ENCODE measurements at places on chromosomes 13 and 19. TPM values are rescaled to one million over a fixed set of nuclear protein-coding genes. Genes with fewer than 3 reads are reported as not detected.
A peak's percentile ranks its signal among the peaks of the same experiment; 100 is the strongest.

Gene PDX1
- polyA plus RNA-seq = not detected

DNA sequence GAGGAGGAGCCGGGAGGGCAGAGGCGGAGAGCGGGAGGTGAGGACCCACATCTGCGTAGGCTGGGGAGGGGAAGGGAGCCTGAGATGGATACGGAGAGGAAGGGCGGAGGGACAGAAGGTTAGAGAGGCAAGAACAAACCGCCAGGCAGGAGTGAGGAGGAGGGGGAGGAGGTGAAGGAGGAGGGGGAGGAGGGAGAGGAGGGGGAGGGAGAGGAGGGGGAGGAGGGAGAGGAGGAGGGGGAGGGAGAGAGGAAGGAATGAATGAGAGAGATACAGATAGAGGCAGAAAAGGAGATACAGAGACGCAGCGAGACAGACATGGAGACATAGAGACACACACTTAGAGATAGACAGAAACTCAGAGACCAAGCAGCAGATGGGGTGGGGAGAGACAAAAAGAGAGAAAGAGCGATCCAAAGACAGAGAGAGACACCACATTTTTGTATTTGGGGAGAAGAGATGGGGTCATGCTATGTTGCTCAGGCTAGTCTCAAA is 782 bp upstream of the CA11 start:
- no peak for DNase-seq

GRCh38 chr19:36215276-36216123 is 594 bp downstream of the ZNF146 start:
- DNase-seq = peak; percentile 49

Gene ZNF471
- 18.4 TPM for polyA plus RNA-seq

DNA sequence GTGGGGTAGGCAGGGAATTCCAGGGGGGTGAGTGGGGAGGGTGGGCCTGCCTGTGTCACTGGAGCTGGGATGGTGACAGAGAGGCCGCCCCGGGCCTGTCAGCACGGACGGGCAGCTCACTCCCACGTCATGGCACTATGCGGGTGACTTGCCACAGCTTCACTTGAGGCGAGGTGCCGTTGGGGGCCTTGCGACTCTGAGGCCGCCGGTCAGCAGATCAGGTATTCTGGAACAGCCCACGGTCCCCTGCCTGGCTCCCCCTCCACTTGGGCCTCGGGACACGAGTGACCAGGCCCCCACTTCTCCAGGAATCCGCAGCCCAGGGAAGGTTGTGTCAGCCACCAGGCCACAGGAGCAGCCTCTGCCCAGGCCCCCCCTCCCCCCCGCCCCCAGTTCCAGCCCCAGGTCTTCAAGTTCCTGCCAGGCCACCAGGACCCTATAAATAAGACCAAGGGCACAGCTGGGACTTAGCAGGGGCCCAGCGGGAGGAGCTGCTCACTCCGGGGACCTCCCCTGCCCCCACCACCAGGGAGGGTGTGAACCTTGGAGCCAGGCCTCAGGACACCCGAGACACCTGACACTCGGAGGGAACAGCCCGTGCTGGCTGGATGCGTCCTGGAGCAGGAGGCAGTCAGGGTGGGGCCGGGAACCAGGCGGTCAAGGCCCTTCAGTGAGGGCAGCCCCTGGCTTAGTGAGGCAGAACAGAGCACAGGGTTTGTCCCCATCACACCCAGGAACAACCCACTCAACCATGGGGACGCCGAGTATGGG is 2.7 kb upstream of the MIDN start:
- DNase-seq = no peak

- no peak for DNase-seq
Measured at GRCh38 chr13:48536621-48537250, 3.9 kb upstream of the RCBTB2 start.

DNA sequence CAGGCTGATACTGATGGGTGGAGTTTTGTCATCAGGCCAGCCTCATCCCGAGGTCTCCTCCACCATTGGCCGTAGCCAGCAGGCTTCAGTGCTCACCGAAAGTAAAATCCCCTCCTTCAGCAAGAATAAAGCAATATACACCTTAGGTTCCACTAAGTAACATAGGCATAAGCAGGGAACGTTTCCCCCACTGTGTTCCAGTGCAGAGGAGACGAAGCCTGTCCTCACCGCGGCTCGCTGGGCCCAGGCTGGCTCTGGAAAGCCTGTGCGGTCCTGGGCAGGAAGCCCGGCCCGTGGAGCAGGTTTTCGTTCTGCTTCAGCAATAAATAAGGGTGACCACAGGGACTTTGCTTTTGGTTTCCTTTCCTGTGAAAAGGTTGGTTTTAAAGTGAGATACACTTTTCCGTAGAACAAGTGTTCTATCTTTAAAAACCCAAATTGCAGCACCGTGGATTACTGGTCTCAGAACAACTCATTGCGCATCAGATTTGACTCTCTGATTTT is 16.3 kb upstream of the TEX29 start:
- no peak for DNase-seq

DNA sequence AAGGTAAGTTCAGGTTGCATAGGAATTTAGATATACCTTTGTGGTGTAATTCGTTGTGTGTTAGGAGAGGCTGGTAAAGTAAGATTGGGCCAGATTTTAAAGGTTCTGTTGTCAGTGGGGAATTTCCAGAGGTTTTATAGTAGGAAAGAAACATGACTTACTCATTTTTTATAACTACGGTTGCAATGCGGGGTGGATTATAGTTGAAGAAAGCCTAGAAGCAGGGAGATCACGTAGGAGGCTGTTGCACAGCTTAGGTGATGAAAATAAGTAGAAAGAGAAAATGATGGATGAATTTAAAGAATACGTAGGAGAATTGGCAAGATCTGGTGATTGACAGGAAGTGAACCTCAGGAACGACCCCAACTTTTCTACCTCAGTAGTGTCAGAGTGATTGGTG is 61.1 kb downstream of the PIBF1 start:
- DNase-seq = no peak

- no peak for DNase-seq
Measured at GRCh38 chr19:1237027-1237659, 662 bp downstream of the CBARP start.

Gene NOVA2
- polyA plus RNA-seq = 5.3 TPM

Gene PSG7
- polyA plus RNA-seq = not detected

DNA sequence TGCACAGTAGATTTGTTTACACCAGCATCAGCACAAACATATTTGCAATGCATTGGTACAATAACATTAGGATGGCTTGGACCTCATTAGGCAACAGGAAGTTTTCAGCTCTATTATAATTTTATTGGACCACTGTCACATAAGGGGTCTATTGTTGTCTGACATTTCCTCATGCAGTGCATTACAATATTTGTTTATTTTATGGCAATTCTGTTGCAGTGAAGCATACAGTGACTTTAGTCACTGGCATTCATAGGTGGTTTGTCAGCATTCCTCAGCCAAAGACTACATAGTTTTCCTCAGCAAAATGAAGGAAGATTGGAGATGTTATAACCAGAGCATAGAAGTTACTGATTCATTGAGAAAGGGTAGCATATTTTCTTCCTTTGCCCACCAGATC is 1732.9 kb downstream of the PCDH9 start:
- DNase-seq = no peak

GRCh38 chr19:47157431-47158321 is 27.0 kb downstream of the SAE1 start:
- DNase-seq = no peak

DNA sequence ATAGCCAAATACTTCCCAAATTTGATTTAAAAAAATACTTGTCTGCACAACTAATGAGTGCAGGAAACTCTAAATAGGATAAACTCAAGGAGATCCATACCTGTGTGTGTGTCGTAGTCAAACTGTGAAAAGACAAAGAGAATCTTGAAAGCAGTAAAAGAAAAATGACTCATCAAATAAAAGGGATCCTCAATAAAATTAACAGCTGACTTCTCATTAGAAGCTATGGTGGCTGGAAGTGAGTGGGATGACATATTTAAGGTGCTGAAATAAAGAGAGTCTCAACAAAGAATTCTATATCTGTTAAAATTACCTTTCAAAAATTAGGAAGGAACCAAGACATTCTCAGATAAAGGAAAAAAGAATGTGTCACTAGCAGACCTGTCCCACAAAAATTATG is 13.7 kb downstream of the RNASEH2B start:
- DNase-seq = no peak

DNA sequence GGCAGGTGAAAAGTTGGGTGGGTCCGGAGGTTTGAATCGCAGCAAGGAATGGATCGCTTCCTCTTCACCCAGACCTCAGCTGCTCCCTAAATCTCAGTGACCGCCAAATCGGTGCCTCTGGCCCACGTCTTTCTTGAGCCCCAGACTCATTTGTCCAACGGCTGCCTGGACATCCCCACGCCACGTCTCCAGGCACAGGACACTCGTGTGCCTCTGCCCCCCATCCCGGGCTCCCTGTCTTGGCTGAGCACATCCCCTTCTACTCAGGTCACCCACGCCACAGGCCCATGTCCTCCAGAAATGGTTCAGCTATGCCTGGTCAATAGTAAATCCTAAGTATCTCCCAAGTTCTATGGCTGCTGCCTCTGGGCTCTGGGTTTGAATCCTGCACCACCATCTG is 56.6 kb downstream of the CDADC1 start:
- no peak for DNase-seq

Gene KBTBD6
- polyA plus RNA-seq = 21.1 TPM

- no peak for DNase-seq
Measured at GRCh38 chr13:21338639-21339278, 120.3 kb downstream of the ZDHHC20 start.

GRCh38 chr13:73695325-73695724 is 438.9 kb downstream of the KLF12 start:
- no peak for DNase-seq
